Astrocyte of the hippocampus (primary cell): ENCODE measurements at places on chromosomes 3 and 15.

DNA sequence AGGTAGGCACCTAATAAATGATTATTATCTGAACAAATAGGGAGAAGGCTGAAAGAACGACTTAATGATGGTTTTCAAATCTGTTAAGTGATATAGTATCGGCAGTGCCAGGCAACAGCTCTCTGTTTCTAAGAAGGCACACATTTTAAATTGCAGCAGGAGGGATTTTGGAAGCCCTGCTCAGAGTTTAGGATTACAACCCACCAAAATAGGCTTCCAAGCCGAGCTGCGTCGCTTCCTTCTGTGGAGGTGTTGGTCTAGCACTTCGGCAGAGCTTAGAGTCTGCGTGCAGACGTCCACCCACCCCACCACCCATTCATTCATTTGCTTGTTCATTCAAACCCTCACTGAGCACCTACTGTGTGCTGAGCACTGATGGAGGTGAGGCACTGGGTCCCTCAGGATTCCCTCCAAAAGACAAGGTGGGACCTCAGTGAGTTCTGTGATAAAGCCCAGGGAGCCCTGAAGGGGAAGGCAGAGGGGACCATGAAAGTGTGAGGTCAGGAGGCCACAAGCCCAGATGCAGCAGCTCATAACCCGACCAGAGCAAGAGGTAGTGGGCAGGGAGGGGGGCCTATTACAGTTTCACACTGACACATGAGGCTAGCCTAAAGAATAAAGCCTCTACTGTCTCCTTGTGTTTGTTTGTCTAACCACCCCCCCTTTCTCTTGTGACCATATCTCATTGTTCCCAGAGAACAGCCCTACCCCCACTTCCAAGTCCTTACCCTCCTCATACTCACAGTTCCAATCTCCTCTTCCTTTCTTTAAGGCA, 8.9 kb downstream of the ADCY5 start:
- no peak for DNase-seq

- DNase-seq = peak; percentile 8
Observed at GRCh38 chr3:108518895-108519294, 8.5 kb upstream of the MYH15 start.

DNA sequence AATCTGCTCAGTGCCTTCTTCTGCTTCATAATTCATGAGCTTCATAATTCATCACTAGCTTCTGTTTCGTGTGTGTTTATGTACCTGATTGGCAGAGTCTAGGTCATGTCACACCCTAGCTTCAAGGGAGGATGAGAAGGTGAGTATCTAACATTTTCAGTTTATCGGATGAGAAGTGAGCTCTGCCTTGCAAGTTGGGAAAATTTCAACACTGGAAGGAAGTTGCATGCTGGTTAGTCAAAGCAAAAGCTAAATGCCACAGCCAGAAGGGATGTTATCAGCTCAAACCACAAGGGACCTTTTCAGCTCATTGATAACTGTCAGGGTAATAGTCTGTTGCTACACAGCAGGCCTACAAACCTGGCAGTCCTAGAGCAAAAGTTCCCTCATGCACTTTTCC, 7.3 kb upstream of the TNFSF10 start:
- no peak for DNase-seq

- DNase-seq = no peak
Observed at GRCh38 chr3:147383617-147384016, 22.7 kb downstream of the ZIC4 start.

DNA sequence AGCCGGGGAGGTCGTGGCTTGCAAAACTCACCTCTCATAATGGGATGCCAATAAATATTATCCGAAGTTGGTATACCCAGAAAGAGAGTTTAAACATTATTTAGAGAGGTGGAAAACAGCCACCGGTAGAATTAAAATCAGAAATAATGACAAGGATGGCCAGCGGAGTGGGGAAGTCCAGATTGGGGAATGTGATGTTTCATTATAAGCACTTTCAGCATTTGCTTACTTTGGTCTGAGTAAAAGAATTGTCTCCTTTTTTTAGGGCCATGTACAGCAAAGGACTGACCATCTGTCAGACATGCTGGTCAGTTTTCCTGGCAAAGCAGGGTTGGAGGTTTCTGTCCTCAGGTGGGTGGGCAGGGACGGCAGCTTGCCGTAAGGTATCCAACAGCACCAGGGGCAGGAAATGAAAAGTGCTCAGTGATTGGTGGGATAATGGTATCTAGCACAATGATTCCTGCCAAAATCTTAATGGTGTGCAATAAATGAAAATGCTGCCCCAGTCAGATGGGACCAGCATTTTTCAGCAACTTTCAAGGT, 24.3 kb downstream of the APBA2 start:
- DNase-seq = no peak

DNA sequence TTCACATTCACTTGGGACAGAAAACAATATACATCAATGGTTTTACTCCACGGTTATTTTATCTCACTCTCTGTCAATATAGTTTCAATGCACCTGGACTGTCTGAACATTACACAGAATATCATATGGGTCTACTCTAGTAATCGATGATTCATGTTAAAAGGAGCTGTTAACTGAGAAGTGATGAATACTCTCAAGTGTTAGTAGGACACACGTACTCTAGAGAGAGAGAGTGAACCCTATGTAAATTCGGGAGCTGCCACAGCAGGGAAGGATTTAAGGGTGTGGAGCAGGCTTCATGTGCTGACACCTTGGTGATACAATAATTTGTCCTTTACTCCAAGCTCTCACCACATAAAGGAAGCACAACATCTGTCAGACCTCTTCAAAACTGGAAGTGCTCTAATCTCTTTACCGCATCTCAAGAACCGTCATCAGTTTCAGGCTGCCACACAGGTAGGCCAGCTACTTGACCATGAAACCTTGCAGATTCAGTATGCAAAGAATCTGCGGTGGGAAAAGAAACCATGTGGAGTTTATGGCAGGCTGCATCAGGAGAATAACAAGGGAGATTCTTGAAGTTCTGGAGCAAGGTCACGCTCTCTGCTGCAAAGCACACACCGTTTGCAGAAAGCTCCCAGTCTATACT, 199.2 kb upstream of the TMC3 start:
- DNase-seq = no peak

DNA sequence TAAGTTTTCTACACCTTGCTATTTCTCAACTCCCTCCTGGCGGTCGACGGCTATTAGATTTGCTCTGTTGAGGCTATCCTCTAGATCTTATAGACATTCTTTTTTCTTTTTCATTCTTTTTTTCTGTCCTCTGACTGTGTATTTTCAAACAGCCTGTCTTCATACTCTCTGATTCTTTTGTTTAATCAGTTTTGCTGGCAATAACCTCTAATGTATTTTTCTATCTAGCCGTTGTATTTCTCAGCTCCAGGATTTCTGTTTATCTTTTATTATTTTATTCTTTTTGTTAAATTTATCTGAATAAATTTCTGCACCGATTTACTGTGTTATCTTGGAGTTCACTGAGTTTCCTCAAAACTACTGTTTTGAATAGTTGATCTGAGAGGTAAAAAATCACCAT, 31.5 kb downstream of the NLGN1 start:
- no peak for DNase-seq

GRCh38 chr15:23440596-23440995, 6.4 kb downstream of the GOLGA6L2 start:
- DNase-seq = no peak

GRCh38 chr3:30682434-30683155, 76.2 kb downstream of the TGFBR2 start:
- DNase-seq = peak; percentile 25

- no peak for DNase-seq
Observed at GRCh38 chr3:112958811-112959560, 15.9 kb downstream of the CD200R1 start.

DNA sequence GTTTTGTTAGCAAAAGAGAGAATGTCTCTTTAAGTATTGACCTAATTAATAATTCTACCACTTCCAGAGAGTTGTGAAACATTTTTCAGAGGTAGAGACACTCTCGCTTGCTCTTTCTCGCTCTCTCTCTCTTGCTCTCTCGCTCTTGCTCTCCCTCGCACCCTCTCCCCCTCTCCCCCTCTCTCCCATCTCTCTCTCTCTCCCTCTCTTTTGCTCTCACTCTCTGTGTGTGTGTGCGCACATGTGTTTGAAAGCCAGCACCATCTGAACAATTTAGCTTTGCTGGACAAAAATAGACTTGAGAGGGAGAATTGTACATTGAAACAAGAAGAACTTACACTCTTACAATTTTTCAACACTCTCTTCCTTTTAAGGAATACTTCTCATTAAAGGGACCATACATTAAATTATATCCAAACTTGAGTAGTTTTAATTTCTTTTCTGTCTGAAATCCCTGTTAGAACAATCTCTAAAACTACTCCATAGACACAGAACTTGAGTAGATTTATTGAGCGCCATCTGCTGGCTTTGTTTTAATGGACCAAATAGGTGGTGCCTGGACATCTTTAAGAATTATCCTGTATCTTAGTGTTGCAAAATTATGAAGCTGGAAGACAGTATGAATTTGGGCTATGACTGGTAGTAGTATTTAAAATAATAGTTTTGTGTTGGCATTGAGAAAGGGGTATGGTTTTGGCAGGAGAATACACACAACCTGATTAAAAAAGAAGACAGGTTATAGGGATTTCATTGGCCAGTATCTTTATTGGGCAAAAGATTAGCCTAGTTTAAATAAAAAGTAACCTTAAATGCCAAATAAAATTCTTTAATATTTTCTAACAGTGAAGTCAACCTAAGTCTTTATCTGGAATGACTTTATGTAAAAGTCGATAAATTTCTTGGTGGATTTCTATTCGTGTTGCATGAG, 124.6 kb downstream of the AKAP13 start:
- peak; percentile 75 for DNase-seq

- no peak for DNase-seq
Observed at GRCh38 chr3:133988631-133989161, 41.0 kb downstream of the SLCO2A1 start.

DNA sequence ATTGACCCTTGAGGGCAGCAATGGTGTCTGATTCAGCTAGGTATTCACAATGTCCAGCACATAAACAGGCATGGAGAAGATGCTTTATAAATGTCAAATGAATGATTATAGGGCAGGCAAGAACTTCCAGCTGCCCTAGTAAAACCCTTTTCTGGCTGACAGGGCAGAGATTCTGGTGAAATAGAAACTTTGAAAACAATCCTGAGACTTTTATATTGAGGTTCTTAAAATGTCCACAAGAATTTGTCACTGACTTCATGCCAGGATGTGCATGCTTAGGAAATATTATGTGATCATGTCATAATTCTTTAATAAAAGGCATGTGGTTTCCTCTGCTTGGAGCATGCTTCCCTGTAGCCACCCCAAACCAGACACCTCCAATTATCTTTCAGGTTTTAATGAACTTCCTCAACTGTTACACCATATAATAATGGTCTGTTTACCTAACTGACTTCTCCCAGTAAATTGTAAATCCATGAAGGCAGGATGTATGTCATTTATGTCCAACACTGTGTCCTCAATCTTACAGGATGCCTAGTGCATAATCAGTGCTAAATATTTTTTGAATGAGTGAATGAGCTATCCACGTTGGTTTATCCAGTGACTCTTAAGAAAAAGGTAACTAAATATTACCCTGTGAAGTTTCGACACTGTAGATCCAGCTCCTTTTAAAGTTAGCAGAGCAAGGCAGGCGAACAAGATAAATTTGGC, 43.4 kb upstream of the CLRN1 start:
- no peak for DNase-seq

DNA sequence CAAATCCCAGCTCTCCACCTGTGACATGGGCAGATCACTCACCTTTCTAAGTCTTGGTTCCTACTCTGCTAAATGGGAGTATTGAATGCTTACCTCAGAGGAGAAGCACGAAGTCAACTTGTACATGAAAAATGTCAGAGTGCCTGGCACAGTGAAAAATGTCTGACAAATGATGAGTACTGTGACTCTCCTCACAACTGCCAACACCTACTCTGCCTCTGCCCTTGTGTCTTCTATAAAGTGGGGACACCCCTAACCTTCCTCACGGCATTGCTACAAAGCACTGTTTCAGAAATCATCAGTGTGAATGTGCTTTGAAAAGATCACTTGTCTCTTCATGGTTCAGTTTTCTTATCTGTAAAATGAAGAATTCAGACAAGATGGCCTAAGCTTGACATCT, 940 bp upstream of the CCR1 start:
- DNase-seq = no peak

GRCh38 chr3:88123526-88123925, 26.2 kb upstream of the C3orf38 start:
- no peak for DNase-seq

- no peak for DNase-seq
Observed at GRCh38 chr3:194785315-194785714, 99.6 kb downstream of the FAM43A start.

GRCh38 chr3:4849739-4850138, 129.5 kb upstream of the BHLHE40 start:
- no peak for DNase-seq

DNA sequence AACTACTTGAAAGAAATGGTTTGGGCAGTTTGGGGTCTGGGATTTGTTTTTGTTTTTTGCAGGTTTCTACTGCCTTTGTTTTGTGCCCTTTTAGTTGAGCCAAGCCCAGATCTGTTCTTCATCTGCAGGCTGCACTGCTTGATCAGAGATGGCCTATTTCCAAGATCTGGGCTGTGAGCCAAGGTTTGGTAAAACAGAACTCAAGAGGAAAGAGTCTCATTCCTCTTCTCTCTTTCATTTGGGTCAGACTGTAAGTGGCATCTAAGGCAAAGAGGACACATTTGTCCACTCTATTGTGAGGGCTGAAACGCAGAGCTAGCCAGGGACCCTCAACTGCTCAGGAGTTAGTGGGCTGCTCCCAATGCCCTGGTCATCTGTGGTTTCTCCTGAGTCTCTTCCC, 104.4 kb upstream of the UBE3A start:
- DNase-seq = peak; percentile 90

- peak; percentile 94 for DNase-seq
Observed at GRCh38 chr3:53238051-53238850, 17.6 kb downstream of the TKT start.

DNA sequence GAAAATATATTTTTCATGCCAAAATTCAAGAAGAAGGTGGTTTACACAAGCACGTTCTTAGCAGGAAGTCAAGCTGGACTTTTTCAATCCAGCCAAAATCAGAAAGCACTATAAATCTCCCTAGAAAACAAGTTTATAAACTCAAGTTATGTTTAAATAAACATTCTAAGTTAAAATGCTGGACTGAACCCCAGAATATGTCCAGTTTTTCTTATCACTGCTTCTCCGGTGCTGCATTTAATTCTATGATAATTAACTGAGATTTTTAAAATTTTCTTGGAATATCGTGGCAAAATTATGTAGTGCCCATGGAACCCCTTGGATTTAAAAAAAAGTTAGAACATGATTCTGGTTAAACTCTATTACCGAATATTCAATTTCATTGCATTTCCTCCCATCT, 218.2 kb upstream of the MDFIC2 start:
- DNase-seq = no peak

GRCh38 chr15:52559022-52559421, 9.8 kb downstream of the ARPP19 start:
- no peak for DNase-seq

DNA sequence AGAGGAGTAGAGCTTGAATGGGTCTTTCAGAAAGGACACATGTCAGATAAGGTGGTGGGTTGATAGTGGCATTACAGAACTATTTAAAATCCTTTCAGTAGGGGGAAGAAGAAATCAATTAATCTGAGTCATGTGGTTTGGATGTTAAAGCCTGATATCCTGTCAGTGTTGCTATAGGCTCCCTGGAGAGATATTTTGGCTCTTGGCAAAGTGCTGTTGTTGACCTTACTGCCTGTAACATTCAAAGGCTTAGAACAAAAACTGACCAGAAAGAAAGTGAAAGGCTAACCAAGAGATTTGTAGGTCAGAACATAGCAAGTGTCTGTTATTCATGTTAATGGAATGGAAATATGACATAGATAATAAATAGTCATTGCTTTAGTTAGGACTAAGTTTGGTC, 552.9 kb downstream of the DIPK2A start:
- DNase-seq = peak; percentile 5

- DNase-seq = no peak
Observed at GRCh38 chr3:126166009-126166408, 14.4 kb downstream of the ALDH1L1 start.
